ENCODE measurements at places on chromosomes 6 and 20.
A peak's percentile ranks its signal among the peaks of the same experiment; 100 is the strongest.

GRCh38 chr6:153001767-153002612, 519 bp downstream of the MTRF1L start:
- DNase-seq: no peak

- no peak for DNase-seq
These were observed 19.3 kb downstream of the RIN2 start for GRCh38 chr20:19777315-19777714.

- no peak for DNase-seq
These were observed 316.1 kb downstream of the UTRN start for GRCh38 chr6:144601221-144601620.

GRCh38 chr6:108966855-108967755, 118.9 kb downstream of the ARMC2 start:
- DNase-seq: no peak

- no peak for DNase-seq
These were observed 6.4 kb downstream of the RPS12 start for GRCh38 chr6:132820629-132821381.

DNA sequence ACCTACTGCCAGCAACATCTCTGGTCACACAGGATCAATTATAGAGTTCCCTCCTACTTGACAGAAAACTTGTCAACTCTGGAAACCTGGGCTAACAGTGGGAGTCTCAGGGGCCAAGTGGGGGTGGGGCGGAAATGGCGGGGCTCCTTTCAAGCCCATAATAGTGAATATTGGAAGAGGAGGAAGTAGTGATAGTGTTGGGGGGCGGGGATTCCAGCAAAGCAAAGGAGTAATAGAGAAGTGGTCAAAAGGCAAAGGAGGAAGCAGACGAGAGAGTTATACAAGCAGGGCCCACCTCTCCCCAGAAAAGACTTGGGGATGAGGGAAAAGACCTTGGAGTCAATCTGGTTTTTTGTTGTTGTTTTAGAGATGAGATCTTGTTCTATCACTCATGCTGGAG, 2.1 kb downstream of the DEF6 start:
- no peak for DNase-seq

DNA sequence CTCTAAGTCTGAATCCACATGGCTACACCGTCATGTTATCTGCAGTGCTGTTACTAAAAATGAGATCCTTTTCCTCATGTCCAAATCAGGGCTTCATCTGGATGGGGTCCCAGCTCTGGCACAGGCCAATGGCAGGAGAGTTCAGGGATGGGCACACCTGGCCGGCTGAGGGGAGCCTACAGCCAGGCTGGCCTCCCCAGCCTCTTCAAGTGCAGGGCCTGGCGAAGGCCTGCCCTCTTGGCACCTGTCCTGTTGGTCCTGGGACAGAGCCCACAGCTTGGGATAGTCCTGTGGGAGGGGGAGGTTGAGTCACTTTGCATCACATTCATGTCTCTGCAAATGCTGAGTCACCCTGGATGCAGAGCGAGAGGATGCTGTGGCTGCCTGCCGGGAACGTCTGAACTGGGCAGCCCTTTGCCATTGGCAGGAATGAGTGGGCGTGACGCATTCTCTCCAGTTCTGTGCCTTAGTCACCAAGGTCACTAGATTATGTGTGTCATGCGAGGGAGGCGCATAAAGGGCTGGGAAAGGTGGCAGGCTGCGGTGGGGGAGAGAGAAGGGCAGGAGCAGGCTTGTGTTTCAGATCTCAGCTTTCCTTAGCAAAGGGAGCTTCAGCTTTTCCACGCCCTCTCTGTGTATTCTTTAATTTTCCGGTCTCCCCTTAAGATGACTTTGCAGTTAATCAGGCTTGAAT, 223.2 kb upstream of the ECI2 start:
- DNase-seq: peak; percentile 99

Measured in AG09309 (cell line).